ENCODE measurements at places on chromosomes 7 and 10. TPM values are rescaled to one million over a fixed set of nuclear protein-coding genes. Genes with fewer than 3 reads are reported as not detected.

DNA sequence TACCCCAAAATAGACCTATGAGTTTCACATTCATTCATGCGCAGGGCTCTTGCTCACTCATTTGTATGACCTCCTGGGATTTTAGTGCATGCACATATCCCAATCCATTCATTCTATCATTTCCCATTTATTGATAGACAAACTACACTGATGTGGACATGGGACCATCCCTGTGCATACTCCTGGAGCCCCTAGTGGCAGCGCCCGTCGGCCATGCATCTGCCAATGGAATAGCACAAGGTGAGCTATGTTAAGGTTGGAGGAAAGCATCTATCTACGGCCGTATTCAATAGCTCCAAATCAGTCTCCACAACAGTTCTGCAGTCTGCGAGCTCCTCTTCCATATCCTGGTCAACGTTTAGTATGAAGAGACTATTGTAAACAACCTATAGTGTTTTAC lies 31.7 kb upstream of the FIGNL1 start:
- DNase-seq = no peak

DNA sequence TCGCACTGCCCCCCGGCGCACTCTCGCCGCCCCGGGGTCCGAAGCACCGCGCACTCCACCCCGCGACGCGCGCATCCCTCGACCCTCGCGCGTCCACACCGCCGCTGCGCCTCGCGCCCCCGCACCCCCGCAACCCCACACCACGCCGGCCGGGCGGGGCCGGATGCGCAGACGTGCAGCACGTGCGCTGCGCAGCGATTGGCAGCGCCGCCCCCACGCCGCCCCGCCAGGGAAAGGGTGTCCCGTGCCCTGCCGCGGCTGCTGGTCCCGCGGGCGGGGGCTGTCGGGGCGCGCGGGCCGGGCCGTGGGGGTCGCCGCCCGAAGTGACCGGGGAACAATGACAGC lies 53.7 kb upstream of the KDM7A start:
- DNase-seq = no peak

MYH16 gene
- not detected for total RNA-seq

TAS2R5 gene
- total RNA-seq = 2.5 TPM

HOXA4 gene
- total RNA-seq = 0.79 TPM

DNA sequence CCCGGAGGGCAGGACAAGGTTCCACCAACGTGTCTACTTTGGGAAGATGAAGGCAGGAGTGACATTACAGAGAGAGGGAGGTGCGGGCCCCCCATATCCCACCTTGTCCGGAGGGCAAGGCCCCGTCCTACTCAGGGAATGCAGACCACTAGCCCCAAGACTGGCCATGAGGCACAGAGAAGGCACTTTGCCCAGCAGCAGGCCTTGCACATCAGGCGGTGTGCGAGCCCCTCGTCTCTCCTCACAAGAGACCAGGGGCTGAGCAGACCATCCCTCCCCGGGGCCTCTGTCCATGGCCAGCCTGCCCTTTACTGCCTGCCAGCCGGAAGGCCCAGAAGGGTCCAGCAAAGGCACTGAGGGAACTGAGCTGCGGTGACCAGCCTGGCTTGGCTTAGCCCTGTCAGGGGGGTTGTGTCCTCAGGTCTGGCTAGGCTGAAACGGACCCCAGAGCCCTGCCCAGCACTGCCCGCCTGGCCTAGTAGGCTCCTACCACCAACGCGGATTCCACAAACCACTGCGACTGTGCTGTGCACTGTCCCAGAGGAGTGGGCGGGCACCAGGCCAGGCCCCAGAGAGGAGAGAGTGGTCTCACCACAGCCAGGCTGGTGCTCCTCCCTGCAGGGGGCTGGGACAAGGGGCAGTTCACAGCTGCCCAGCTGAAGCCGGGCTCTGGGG lies 16.7 kb downstream of the CAMK2B start:
- DNase-seq = no peak

DNA sequence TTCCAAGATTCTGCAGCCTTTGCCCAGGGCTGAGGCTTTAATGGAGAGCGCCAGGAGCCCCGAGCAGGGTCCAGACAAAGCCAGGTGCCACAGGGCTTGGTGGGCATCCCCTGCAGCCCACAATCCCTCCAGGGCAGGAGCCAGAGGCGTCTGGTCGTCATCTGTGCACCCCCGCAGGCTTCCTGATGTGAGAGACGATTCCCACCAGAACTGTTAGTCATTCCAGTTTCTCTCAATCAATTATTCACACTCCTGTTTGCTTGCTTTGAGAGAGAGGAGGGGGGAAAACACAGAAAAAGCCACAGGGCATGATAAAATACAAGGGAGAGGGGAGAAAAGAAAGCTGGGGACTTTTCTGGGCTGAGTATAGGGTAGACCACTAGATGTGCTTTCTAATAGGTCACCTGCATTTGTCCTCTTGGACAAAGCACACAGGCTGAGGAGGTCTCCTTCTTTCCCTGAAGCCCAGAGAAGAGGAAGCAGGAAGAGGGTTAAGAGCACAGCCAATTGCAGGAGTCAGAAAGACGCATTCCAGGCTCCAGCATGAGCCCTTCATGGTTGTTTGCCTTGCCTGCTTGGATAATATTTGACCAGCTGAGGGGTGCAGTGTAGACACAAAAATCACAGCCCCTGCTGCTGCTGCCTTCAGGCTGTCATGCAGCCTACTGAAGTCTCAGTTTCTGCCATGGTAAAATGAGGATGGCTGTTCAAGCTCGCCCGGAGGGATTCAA lies 194.4 kb downstream of the PLXNA4 start:
- no peak for DNase-seq

SSC4D gene
- not detected for total RNA-seq

GRCh38 chr7:114931656-114932011 lies 9.7 kb downstream of the MDFIC start:
- no peak for DNase-seq

- no peak for DNase-seq
Observed at GRCh38 chr7:137801003-137801402, 45.8 kb downstream of the DGKI start.

VAX1 gene
- not detected for total RNA-seq

DNA sequence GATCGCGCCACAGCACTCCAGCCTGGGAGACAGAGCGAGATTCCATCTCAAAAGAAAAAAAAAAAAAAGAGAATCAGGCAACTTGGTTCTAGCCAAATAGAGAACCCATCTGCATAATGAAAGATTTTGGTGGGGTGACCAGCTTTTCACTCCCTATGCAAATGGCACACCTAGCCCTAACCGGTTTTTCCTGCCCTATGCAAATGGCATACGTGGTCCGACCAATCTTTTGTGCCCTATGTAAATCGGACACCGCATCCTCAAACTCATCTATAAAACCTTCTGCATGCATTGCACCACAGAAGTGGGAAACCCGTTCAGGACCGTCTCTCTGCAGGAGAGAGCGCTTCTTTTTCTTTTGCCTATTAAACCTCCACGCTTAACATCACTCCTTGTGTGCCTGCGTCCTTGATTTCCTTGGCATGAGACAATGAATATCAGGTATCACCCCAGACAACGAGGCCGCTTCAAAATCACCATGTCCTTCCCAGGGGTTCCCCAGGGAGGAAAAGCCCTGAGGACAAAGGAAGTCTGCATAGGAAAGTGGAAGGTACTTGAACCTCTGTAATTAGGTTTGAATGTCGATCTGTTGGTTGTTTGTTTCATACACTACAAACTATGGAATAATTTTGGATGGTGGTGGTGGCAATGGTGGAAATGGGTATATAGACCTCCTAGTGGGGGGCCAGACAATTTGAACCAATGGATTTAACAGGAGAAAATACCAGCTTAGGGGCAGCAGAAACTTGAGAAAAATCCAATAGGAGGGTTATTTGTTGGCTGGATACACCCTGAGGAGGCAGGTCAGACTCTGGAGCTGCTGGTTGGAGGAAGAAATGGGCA lies 396.2 kb downstream of the TYW1 start:
- no peak for DNase-seq

GRCh38 chr7:158603773-158604755 lies 16.4 kb upstream of the PTPRN2 start:
- DNase-seq = no peak

DNA sequence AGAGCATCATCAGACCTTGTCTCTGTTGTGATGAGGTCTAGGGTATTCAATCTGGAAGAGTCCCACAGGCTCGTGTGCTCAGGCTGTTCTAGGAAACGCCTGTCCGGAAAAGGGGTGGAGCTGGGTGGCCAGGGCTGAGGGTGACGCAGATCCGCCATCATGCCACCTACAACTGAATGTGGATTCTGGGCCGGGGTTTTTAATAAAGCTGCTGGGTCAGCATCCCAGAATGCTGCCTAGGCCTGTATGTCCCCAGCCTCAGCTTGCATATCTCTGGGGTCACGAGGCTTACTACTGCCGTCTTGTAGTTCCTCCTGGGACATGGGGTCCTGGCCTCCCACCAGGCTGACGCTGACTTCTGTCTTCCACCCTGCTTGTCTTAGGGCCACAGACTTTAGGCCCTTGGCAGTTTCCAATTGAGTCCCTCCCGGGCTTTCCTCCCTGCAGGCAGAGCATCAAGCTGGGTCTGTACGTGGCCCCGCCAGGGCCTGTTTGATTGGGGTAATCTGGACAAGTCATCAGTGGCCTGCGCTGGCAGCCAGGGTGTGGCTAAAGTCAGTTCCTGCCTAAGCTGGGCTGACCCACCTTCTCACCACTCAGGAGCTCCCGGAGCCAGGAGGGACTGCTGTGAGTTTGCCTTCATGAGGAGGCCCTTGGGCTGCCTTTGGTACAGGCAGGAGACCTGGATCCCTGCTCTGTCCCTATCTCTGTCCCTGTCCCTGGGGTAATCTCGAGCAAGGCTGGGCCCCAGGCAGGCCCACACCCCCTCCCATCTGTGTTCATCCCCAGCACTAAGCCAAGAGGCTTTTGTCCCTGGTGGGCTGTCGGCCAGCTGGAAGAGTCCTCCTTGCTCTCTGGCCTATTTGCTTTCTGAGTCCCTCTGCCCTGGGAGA lies 79.9 kb downstream of the ZMIZ1 start:
- no peak for DNase-seq

TMEM273 gene
- total RNA-seq = 0.51 TPM

- no peak for DNase-seq
Observed at GRCh38 chr7:112439476-112439875, 10.8 kb upstream of the IFRD1 start.

DNA sequence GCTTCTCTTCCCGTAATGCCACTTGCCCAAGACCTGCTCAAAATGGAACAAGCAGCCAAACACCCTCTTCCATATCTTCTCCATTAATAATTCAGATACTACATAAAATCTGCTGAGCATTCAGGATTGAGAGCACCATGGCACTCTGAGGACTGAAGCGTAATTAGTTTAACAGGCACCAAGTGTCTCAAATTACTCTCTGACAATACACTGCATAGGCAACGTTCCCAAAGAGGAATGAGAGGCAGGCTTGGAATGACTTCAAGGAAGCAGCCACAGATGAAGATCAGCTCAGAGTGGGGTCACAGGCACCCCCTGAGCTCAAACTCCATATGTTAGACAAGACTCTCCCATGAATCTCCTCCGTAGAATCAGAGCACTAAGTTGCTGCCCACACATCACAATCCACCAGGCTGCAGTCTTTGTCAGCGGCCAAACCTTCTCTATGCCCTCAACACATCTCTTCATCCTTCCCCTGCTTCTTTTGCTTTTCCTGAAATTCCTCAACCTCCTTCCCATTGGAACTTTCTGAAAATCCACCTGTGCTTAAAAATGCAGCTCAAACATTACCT lies 4.7 kb upstream of the ABLIM1 start:
- DNase-seq = no peak

- DNase-seq = no peak
Observed at GRCh38 chr7:65509368-65510186, 135.9 kb downstream of the ZNF92 start.

DNA sequence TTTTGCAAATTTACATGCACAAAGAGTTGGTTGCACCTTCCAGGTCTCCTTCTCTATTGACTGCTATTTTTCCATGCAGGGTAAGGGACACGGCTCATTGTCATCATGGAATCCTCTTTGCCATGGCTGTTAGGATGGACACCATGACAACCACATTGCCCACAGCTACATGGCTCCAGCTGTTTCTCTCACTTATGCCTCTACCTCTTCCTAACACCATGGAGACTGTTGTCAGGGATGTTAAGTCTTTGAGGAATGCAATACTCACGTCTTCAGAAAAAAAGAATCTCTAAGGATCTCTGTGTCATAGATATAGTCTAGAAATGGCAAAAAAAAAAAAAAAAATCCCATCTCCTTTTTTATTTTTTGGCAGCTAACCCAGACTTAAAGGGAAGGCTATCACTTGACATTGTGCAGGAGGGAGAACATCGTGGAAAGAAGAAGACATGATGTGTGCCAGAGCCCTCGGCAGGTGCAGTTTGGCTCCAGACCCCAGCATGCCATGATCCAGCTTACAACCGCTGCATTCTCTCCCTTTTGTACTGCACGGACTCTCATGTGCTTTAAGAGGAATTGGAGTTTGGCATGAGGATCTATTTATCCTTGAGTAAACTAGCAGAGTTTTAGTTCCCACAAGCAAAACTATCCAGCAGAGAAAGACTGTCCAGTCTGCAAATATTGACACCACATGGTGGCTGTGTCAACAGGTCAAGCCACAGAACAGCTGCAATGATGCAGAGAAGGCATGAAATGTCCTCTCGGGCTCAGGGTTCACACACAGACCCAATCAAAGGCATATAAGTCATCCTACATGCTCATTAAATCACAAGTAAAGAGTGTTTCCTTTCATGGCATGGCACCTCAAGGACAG lies 70.8 kb downstream of the FRMD4A start:
- DNase-seq = no peak

DNA sequence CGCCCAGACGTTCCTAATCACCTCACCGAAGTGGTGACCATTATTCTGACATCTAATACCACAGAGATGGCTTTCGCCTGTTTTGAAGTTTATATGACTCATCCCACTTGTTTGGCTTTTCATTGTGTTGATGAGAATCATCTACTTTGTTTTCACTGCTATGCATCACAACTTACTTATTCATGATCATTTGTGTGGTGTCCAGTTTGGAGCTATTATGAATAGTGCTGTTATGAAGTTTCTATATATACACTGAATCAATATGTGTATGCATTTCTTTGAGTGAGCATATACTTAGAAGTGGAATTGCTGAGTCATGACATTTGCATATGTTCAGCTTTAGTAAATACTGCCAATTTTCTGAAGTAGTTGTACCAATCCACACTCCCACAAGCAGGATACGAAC lies 38.6 kb upstream of the TNKS2 start:
- DNase-seq = no peak

UFSP1 gene
- total RNA-seq = 17.2 TPM

ADIRF gene
- total RNA-seq = not detected

DNA sequence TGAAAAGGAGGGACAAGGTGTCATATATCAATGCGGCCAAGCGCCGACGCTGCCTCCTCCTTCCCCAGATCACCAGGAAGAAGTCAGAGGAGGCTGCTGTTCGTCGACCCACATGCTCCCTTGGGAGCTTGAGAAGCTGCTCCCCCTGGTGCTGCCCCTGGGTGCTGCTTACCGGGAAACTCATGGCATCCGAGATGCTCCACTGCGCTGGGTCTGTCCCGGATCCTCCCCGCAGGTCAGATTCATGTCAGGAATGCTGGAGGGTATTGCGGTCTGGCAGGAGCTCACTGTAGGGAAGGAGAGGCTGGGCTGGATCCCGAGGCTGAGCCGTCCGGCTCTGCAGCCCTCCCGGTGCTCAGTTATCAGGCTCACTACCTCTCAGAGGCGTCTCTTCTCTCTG lies 123.7 kb upstream of the FAM20C start:
- no peak for DNase-seq

A1CF gene
- total RNA-seq = not detected

- no peak for DNase-seq
Observed at GRCh38 chr10:103491729-103492364, 1.7 kb upstream of the NEURL1 start.

All from Karpas-422 (cell line).